Activated CD4-positive, alpha-beta T cell treated with anti-CD3 and anti-CD28 coated beads, Interleukin-2, amount 10 ng/mL, durations not matched to agents 7 days and 5 days (primary cell): ENCODE measurements at places on chromosomes 16 and 17. TPM values are rescaled to one million over a fixed set of nuclear protein-coding genes. Genes with fewer than 3 reads are reported as not detected.

Gene HOXB3
- 4.5 TPM for total RNA-seq

Gene KRT37
- not detected for total RNA-seq

Gene SGCA
- not detected for total RNA-seq

Gene GNG13
- total RNA-seq = not detected

Gene SRL
- not detected for total RNA-seq

Gene TLCD3B
- total RNA-seq = 7.2 TPM

Gene JPH3
- not detected for total RNA-seq

Gene KRTAP16-1
- 0.12 TPM for total RNA-seq

Gene WNT9B
- not detected for total RNA-seq

Gene KCNG4
- total RNA-seq = not detected

Gene EFCAB13
- 3.5 TPM for total RNA-seq
